ENCODE measurements at places on chromosomes 5 and 9.
A peak's percentile ranks its signal among the peaks of the same experiment; 100 is the strongest.

- DNase-seq: peak; percentile 16
These were observed 59.6 kb downstream of the ARHGAP26 start for GRCh38 chr5:142829801-142830220.

- DNase-seq: no peak
These were observed 104.6 kb downstream of the MVB12B start for GRCh38 chr9:126431077-126431742.

DNA sequence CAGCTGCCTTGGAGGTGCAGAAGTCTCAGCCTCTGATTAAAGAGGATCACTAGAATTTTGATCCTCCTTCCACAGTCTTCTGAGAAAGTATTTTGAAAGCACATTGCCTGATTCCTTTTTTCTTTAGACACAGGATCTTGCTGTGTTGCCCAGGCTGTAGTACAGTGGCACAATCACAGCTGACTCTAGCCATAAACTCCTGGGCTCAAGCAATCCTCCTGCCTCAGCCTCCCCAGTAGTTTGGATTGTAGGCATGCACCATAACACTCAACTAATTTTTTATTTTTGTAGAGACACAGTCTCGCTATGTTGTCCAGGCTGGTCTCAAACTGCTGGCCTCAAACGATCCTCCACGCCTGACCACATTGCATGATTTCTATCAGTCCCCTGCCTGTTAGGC lies 74.5 kb downstream of the FAM78A start:
- no peak for DNase-seq

GRCh38 chr9:92663951-92664350 lies 6.0 kb downstream of the IPPK start:
- no peak for DNase-seq

DNA sequence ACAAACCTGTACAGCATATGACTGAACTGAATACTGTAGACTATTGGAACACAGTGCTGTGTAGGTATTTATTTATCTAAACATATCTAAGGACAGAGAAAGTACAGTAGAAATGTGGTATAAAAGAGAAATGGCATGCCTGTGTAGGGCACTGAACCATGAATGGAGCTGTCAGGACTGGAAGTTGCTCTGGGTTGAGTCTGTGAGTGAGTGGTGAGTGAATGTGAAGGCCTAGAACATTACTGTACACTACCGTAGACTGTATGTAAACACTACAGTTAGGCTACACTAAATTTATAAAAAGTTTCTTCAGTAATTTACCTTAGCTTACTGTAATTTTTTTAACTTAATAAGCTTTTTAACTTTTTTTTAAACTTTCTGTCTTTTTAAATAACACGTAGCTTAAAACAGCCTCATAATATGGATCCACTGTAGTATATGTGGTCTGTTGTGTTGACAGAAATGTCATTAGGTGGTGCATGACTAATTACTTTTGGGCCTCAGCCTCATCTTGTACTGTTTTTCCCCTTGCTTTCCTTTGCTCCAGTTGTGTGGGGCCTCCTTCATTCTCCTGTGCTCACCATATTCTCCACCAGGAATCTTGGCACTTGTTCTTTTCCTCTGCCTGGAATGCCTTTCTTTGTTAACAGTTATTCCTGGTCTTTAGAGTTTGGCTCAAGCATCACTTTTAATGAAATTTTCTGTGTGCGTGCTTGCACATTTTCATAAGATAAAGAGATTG lies 8.8 kb downstream of the SPIN1 start:
- peak; percentile 53 for DNase-seq

- peak; percentile 47 for DNase-seq
These were observed 368 bp downstream of the SH3TC2 start for GRCh38 chr5:149062371-149063016.

DNA sequence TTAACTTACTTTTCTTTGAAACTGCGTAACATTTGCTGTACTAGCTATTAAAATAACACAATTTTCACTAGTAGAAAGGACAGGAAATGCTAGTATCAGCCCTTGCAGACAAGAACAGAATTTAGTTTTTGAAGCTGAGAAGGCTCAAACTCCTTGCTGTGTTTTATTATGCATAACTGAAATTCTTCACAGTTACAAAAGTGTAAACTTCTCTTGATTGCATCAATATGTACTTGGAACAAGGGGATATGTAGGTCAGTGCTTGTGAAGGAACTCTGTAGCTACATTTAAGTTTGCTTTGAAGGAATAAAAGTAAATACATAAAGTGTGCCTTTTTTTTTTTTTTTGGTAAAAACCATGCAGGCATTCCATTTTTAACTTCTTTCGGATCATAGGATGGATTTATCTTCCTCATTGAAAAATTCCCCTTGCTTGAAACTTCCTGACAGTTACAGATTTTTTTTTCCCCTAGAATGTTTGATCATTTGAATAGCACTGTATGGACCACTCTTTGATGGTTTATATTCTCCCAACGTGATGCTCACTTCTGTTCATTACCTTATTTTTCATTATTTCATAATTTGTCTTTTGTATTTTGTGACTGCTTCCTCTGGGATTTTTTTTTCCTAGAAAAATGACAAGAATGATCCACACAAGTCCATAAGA lies 94.9 kb upstream of the DAB2 start:
- DNase-seq: peak; percentile 84

- DNase-seq: no peak
These were observed 74.1 kb upstream of the FSD1L start for GRCh38 chr9:105373723-105374122.

DNA sequence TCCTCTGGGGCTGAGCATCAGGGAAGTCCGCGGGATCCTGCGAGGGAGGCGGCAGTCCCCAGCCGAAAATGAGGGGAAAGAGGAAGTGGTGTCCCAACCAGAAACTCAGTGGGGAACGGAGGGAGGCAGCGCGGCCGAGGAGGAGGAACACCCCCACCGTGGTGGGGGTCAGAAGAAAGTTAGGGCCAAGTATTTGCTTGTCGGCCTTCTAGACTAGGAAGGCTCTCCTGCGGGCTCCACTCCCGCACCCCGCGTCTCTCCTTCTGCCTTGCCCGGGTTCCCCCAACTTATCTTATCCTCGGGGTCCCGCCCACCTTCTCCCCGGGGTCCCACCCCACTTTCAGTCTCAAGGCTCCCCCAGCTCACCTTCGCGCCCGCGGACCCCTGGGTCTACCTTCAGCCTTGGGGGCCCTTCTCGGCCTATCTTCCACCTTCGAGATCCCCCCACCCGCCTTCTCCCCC lies 557 bp upstream of the PHF2 start:
- DNase-seq: no peak

DNA sequence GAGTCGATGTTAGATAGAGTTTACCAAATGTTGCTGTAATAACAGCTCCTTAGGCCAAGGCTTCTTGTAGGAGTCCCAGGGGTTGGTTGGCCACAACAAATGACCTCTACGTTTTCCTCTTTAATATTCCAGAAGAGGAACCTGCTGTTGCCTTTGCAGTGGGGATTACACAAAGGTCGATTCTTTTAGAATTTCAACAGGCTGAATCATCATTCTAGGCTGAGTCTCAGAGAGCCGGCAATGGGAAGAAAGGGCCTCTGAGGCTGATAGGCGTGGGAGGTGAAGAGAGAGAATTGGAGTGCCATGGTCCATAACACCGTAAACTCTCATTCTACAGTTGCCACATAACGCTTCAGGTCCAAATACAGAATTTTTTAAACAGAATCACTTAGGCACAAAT lies 405.9 kb upstream of the DAP start:
- DNase-seq: no peak

DNA sequence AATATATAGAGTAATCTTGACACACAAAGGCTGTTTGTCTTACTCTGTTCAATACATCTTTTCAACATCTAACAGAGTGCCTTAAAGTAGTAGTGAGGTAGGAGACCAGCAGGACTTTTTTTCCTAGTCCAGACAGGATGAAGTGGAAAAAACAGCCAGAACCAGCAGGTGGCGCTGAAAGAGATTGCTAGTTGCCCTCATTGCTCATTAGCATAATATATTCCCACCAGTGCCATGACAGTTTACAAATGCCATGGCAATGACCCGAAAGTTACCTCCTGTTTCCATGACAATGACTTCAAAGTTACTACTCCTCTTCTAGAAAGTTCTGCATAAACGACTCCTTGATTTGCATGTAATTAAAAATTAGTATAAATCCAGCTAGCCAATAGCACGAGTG lies 387.4 kb downstream of the ACTL7B start:
- DNase-seq: peak; percentile 48

DNA sequence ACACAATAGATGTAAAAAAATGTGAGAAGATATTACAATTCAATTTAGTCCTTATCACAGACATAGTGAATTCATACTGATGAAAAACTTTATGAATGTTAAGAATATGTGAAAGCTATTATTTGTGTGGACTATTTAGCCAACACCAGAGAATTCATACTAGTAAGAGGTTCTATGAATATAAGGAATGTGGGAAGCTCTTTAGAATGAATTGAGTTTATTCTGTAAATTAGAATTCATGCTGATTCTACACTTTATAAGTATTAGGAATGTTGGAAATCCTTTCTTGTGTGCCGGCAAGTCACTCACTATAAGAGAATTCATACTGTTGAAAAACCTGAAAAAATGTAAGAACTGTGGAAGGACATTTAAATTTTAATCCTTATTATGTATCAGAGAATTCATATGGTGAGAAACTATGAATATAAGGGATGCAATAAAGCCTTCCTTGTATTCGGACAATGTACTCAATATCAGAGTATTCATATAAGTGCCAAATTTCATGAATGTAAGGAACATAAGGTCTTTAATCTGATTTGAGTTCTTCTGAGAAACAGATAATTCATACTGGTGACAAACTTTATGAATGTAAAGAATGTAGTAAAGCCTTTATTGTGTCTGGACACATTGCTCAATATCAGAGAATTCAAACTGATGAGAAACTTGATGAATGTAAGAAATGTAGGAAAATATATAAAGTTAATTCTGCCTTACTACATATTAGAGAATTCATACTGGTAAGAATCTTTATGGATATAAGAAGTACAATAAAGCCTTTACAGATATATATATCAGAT lies 21.6 kb upstream of the PCDHA1 start:
- DNase-seq: no peak

DNA sequence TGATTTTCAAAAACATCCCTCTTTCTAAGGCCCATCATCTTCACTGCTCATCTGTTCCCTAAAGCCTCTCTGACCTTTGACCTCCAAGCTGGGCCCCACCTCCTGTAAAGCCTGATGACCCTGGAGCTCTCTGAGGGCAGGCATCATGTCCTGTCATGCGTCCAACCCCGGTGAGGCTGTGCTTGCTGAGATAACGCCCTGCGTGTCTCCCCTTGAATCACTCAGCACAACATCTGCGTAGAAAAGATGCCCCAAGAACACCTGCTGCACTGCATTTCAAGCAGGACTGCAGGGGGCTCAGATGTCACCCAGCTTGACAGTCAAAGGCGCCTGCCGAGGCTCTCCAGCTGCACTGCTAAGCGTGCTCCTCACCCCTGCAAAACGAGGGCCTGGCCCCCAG lies 78.0 kb downstream of the OTULIN start:
- no peak for DNase-seq

DNA sequence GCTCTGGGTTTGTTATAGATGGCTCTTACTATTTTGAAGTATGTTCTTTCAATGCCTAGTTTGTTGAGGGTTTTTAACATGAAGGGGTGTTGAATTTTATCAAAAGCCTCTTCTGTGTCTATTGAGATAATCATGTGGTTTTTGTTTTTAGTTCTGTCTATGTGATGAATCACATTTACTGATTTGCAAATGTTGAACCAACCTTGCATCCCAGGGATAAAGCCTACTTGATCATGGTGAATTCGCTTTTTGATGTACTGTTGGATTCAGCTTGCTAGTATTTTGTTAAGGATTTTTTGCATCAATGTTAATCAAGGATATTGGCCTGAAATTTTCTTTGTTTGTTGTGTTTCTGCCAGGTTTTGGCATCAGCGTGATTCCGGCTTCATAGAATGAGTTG lies 25.5 kb downstream of the CCDC180 start:
- DNase-seq: no peak

All from amniotic epithelial cell (primary cell).